ENCODE measurements at places on chromosomes 3 and 15. TPM values are rescaled to one million over a fixed set of nuclear protein-coding genes. Genes with fewer than 3 reads are reported as not detected.

The KBTBD13 gene
- not detected for total RNA-seq

The CMTM8 gene
- total RNA-seq: 11.2 TPM

The GPR62 gene
- not detected for total RNA-seq

The TICRR gene
- total RNA-seq: 3.7 TPM

The CLDND1 gene
- 82.6 TPM for total RNA-seq

The IL16 gene
- total RNA-seq: 6.4 TPM

The DAZL gene
- total RNA-seq: not detected

The PLSCR4 gene
- total RNA-seq: 3.2 TPM

The GNAI2 gene
- 77.3 TPM for total RNA-seq

The NLGN1 gene
- 35.2 TPM for total RNA-seq

The ZMYND10 gene
- 0.61 TPM for total RNA-seq

The ADGRG7 gene
- not detected for total RNA-seq

The MNS1 gene
- total RNA-seq: 2.8 TPM

The ITIH1 gene
- total RNA-seq: not detected

The UACA gene
- total RNA-seq: 24.4 TPM

The SPATA12 gene
- 0.69 TPM for total RNA-seq

The TM4SF18 gene
- total RNA-seq: 72.6 TPM

The CFAP91 gene
- not detected for total RNA-seq

The SEMA3B gene
- 0.96 TPM for total RNA-seq

The TNFAIP8L3 gene
- not detected for total RNA-seq

The CP gene
- total RNA-seq: 0.53 TPM

The MAP6D1 gene
- 5.7 TPM for total RNA-seq

The LRTM1 gene
- total RNA-seq: not detected

The XYLB gene
- total RNA-seq: 18.1 TPM

The EOMES gene
- 2.8 TPM for total RNA-seq

The FAM107A gene
- total RNA-seq: not detected

The OSBPL10 gene
- 38.9 TPM for total RNA-seq

The HTR3E gene
- total RNA-seq: not detected

The IL5RA gene
- total RNA-seq: not detected

The IL12A gene
- 0.59 TPM for total RNA-seq

The STAC gene
- 2.2 TPM for total RNA-seq

The CCR5 gene
- not detected for total RNA-seq

The TNK2 gene
- total RNA-seq: 7.9 TPM

The DYNLT2B gene
- total RNA-seq: 1.0 TPM

The GALNT15 gene
- not detected for total RNA-seq

The PPP2R3A gene
- 10.9 TPM for total RNA-seq

The GABRB3 gene
- total RNA-seq: 22.2 TPM

The CFAP161 gene
- total RNA-seq: 0.29 TPM

The TMEM40 gene
- total RNA-seq: not detected

The PRSS50 gene
- total RNA-seq: not detected

The SH2D7 gene
- total RNA-seq: not detected

The NR2E3 gene
- not detected for total RNA-seq
